Esophagus muscularis mucosa (tissue), 4 donors: ENCODE measurements at places on chromosomes 12 and 14. TPM values are rescaled to one million over a fixed set of nuclear protein-coding genes. Genes with fewer than 3 reads are reported as not detected.

The NPFF gene
- not detected for total RNA-seq

DNA sequence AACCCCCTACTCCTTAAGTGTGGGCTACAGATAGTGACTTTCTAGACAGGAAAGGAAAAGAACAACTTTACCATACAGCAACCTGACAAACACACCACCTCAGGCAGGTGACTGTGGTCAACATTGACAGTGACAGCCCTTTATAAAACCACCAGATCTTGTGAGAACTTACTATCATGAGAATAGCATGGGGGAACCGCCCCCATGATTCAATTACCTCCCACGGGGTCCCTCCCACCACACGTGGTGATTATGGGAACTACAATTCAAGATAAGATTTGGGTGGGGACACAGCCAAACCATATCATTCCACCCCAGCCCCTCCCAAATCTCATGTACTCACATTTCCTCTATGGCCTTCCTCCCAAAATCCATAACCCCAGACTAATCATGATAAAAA, 16.3 kb downstream of the OR10P1 start:
- H3K27ac ChIP-seq = no peak overlapping the region
- H3K36me3 ChIP-seq = no peaks in the 10 kb centered on the region
- H3K4me1 ChIP-seq = peaks cover 5% of the 10 kb centered on the region
- H3K4me3 ChIP-seq = no peak overlapping the region
- no peaks in the 10 kb centered on the region for H3K27me3 ChIP-seq
- no peak for DNase-seq

DNA sequence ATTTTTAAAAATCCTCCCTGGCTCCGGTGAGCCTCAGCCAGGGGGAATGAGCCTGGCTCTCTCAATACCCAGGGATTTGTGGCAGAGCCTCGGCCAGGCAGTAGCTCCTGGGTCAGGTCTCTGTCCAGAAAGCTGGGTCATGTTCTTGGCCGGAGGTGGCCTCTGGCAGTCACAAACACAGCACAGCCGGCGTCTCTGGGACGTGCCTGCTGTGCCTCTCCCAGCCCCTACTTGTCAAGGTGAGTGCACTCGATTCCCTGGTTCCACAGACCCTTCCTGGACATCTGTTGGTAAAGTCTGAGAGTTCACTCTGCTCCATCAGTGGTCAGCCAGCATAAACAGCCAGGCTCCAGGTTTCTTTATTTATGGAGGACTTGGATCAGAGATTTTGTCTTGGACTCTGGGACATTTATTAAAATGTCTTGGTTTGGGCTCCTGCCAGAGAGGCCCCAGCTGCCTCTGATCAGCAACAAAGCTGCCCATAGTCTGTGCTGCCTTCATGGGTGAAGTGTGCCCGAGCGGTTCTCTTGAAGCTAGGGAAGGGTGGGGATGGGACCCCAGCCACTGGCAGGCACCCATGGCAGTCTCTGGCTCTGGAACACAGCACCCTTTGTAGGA, 56.7 kb downstream of the DGLUCY start:
- peaks cover 41% of the 10 kb centered on the region for H3K4me1 ChIP-seq
- DNase-seq = peak; percentile 93
- peak overlapping the region; percentile 21 for H3K4me3 ChIP-seq
- H3K36me3 ChIP-seq = peaks cover 65% of the 10 kb centered on the region
- H3K27me3 ChIP-seq = no peaks in the 10 kb centered on the region

GRCh38 chr12:104792570-104792969, 165.5 kb downstream of the SLC41A2 start:
- H3K36me3 ChIP-seq = no peaks in the 10 kb centered on the region
- H3K4me1 ChIP-seq = peaks cover 14% of the 10 kb centered on the region
- no peak overlapping the region for H3K4me3 ChIP-seq
- no peak overlapping the region for H3K27ac ChIP-seq
